ENCODE measurements at places on chromosomes 7 and 10.

DNA sequence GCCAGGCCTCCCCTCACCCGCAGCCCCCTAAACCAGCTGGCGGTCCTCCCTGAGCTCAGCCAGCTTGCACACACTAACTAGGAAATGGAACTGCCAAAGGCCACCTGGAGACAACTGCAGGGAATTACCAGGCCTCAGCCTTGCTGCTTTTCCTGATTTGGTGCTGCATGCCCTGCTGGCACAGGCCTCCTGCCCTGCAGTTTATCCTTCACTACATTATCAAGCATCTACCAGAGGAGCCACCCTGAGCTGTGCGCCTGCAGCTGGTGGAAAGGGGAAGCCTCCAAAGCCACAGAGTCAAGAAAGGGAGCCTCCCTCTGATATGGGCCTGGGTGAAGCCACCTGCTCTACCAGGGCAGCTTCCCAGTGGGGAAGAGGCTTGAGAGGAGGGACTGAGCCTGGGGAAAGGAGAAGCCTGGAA lies 139.8 kb downstream of the GRID1 start:
- no peak for DNase-seq

DNA sequence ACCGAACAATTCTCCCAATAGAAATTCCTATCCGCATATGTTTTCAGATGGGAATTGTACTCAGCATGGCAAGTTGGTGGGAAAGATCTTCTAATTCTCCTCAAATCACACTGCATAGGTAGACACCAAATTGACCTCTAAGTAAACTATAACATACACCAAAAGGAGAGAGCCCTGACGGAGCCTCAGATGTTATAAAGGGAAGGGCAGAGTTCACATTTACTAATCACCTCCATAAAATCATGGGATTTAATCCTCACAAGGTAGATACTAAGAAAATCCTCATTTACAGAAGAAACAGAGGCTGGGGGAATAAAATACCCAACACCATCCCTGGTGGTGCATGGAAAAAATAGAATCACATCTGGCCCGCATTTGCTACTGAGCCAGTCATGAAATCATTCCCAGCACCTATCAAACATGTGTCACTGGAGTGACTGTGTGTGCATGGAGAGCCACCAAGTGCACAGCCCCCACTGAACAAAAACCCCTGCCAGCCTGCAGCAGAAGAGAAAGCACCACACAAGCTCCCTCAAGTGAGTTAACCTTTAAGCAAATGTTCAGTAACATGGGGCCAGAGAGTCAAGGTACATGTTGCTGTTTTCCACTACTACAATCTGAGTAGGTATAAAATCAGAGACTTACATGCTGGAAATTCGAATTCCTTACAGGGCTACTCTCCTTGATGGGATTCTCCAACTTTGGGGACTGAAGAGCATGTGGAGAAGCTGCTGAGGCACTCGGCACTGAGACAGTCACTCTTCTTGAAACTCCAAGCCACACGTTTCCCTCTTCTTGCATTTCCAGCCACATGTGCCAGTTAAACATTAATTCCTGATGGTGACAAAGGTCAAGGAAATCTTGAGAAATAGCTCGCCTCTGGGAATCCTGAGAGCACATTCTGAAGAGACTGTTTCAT lies at the start of gene DDC:
Gene DDC (minus strand): TSS at position 766 of the 919 bp plus-strand sequence. CDS start 21,320 bp downstream, outside the sequence.
- DNase-seq, result no peak

DNA sequence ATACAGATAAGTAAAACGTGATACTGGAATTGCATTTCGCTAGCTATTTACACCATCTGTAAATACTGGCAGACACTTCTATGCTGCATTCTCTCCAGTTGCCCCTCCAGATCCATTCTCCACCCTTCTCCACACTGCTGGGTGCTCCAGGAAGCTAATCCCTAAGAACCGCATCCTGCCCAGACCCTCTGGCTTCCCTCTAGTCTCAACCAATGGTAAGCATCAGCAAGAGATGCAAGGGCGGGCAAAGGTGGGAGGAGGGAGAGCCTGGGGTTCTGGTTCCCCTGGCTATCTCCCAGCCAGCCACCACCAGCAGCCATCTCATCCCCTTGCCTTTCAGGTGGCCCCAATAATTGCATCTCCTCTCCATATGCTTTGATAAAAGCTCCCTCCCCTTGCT lies 84.4 kb downstream of the AMPH start:
- no peak for DNase-seq

DNA sequence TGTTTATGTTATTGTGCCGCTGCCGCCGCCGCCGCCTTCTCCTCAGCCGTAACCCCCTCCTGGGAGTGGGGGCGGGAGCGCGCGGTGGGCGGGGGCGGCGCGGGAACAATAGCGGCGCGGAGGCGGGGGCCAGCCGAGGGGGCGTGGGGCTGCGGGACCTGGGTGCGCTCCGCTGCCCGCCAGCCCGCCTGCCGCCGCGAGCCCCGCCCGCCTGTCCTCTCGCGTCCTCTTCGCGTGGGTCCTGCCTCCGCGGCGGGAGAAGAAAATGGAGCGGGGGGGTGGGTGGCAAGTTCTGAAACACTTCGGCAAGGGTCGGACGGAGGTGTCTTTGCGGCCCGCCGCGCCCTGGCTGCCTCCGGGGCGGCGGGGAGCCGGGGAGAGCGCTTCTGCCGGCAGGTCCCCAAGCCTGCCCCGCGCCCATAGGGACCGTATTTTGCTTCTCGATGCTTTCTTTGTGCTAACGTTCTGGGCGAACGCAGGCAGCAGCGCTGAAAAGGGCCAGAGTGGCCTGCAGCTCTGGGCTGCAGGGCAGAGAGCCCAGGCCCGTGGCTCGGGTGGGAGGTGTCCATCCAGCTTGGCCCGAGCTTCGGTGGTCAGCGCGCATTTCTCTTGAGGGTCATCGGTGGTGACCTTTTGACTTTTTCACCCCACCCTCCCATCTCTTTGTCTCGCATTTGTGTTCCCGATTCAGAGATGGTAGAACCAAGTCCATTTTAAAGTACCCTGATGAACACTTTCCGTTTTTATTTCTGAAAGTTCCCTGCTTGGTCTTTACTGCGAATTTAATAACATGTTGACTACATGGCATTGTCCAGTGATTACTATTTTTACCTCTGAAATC lies 613 bp downstream of the MAPK8 start:
- DNase-seq, result no peak

Measured in stimulated activated naive CD8-positive, alpha-beta T cell treated with anti-CD3 and anti-CD28 coated beads, Interleukin-15, amount 100 ng/mL, for 72 hours (primary cell).